Fibroblast of skin of left quadriceps (primary cell): ENCODE measurements at places on chromosomes 11 and 22.

DNA sequence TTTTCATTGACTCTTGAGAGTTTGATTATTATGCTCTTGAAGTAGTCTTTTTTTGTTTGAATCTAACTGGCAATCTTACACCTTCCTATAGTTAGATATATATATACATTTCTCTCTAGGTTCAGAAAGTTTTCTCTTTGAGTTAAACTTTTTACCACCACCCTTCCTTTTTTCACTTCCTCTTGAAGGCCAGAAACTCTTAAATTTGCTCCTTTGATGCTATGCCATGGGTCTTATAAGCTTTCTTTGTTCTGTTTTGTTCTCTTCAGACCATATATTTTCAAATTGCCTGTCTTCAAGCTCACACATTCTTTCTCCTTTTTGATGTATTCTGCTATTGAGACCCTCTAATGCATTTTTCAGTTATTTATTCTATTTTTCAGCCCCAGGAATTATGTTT, 513.5 kb upstream of the CNTN5 start:
- no peak for DNase-seq

GRCh38 chr11:62131170-62131464, 7.3 kb downstream of the INCENP start:
- no peak for DNase-seq

DNA sequence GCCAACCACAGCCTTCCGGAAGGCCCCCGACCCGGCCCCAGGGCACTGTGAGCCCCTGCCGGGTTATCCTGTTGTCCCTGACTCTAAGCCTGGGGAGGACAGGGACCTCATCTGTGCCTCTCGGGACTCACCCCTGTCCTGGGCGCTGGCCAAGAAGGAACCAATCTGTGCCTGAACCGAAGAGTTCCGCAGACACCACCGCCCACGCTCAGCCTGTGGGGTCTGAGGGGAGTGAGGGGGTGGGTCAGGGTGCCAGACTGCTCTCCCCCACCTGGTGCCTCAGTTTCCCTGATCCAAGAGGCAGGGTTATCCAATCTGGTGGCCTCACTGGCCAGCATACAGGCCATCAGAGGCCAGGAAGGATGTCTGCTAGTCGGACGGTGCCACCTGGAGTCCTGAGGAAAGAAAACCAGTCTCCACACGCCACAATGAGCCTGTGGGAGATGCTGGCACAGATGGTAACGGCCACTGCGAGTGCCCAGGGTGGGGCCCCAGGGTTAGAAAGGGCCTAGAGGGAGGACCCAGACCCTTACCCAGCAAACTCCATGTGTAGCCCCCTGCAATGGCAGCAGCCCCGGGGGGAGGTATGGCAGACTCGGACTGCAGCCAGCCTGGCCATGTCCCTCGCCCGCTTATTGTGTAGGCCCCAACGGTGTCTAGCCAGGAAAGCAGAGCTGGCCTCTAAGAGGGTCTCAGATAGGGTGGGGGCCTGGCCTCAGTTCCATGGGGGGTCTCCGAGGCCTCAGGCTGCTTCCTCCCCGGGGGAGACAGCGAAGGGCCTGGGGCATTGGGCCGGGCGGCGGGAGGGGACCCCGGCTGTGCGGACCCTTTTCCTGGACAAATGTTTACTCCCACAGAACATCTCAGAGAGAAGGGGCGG, 827 bp upstream of the TNNT3 start:
- no peak for DNase-seq

GRCh38 chr11:113655771-113656170, 50.3 kb downstream of the TMPRSS5 start:
- DNase-seq = no peak

DNA sequence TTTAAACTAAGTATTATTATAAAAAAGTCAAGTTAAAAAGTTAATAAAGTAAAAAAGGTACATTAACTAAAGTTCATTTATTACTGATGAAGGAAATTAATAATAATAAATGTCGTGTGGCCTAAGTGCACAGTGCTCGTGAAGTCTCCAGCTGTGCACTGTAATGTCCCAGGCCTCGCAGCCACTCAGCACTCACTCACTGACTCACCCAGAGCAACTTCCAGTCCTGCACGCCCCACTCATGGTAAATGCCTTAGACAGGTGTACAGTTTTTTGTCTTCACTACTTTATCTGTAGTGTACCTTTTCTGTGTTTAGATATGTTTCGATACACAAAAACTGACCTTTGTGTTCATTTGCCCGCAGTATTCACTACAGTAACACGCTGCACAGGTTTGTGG, 175.5 kb downstream of the TBC1D22A start:
- no peak for DNase-seq
